Tracheal epithelial cell (primary cell): ENCODE measurements at places on chromosomes 11 and 22. TPM values are rescaled to one million over a fixed set of nuclear protein-coding genes. Genes with fewer than 3 reads are reported as not detected.

ENTHD1 gene
- total RNA-seq, result not detected in 2 replicates

MLC1 gene
- under 0.01 and 0.72 TPM in 2 replicates for total RNA-seq

TRMT112 gene
- total RNA-seq, result 255 and 420 TPM in 2 replicates

GLYATL1 gene
- under 0.01 and 0.24 TPM in 2 replicates for total RNA-seq

LMNTD2 gene
- 1.7 and 3.2 TPM in 2 replicates for total RNA-seq

CCDC116 gene
- total RNA-seq, result 0.24 TPM in 1 of 2 replicates, not detected in the other

MYEOV gene
- under 0.01 and 4.8 TPM in 2 replicates for total RNA-seq

TNNT3 gene
- total RNA-seq, result 0.96 TPM in 1 of 2 replicates, not detected in the other

PLEKHA7 gene
- 2.3 and 2.7 TPM in 2 replicates for total RNA-seq

TIGD3 gene
- under 0.01 and 0.43 TPM in 2 replicates for total RNA-seq

OR51B5 gene
- total RNA-seq, result not detected in 2 replicates

SYCE3 gene
- not detected in 2 replicates for total RNA-seq

PIH1D2 gene
- total RNA-seq, result 0.72 and 1.1 TPM in 2 replicates

DUSP8 gene
- 0.21 and 0.96 TPM in 2 replicates for total RNA-seq

RFPL3 gene
- not detected in 2 replicates for total RNA-seq

CARD18 gene
- not detected in 2 replicates for total RNA-seq

CECR2 gene
- under 0.01 TPM in 1 of 2 replicates, not detected in the other for total RNA-seq

PYGM gene
- 0.21 TPM in 1 of 2 replicates, not detected in the other for total RNA-seq

RASGRP2 gene
- total RNA-seq, result 0.48 TPM in 1 of 2 replicates, not detected in the other

RASD2 gene
- total RNA-seq, result 0.43 and 0.48 TPM in 2 replicates

MRPL11 gene
- 34.9 and 53.7 TPM in 2 replicates for total RNA-seq

SOX6 gene
- 0.43 and 0.48 TPM in 2 replicates for total RNA-seq

SCGB1C1 gene
- total RNA-seq, result not detected in 2 replicates

MUC2 gene
- not detected in 2 replicates for total RNA-seq

PKNOX2 gene
- total RNA-seq, result not detected in 2 replicates

SYT7 gene
- 13.4 and 17.6 TPM in 2 replicates for total RNA-seq

TESMIN gene
- total RNA-seq, result 6.7 and 7.0 TPM in 2 replicates

GAL3ST3 gene
- total RNA-seq, result 0.48 TPM in 1 of 2 replicates, not detected in the other

IL17REL gene
- not detected in 2 replicates for total RNA-seq

CEND1 gene
- not detected in 2 replicates for total RNA-seq

AIFM3 gene
- 1.9 and 3.0 TPM in 2 replicates for total RNA-seq

JAM3 gene
- 0.64 and 1.7 TPM in 2 replicates for total RNA-seq

GLB1L3 gene
- 2.1 and 3.9 TPM in 2 replicates for total RNA-seq

LRP4 gene
- total RNA-seq, result 8.3 and 8.4 TPM in 2 replicates

APOBEC3B gene
- 0.72 TPM in 1 of 2 replicates, not detected in the other for total RNA-seq

SLC22A25 gene
- not detected in 2 replicates for total RNA-seq

ANO1 gene
- 2.9 and 3.0 TPM in 2 replicates for total RNA-seq

CDHR5 gene
- not detected in 2 replicates for total RNA-seq

SEPTIN3 gene
- 0.24 TPM in 1 of 2 replicates, not detected in the other for total RNA-seq

NPAT gene
- 8.2 and 9.6 TPM in 2 replicates for total RNA-seq

CXCR5 gene
- total RNA-seq, result under 0.01 TPM in 1 of 2 replicates, not detected in the other

SLC29A2 gene
- 2.2 and 3.2 TPM in 2 replicates for total RNA-seq

SLC1A2 gene
- 0.24 TPM in 1 of 2 replicates, not detected in the other for total RNA-seq

HTR3A gene
- total RNA-seq, result 0.21 TPM in 1 of 2 replicates, not detected in the other

IL18 gene
- total RNA-seq, result 30.8 and 91.9 TPM in 2 replicates

OR5I1 gene
- total RNA-seq, result not detected in 2 replicates

CFAP300 gene
- 3.6 and 8.7 TPM in 2 replicates for total RNA-seq

RFPL2 gene
- not detected in 2 replicates for total RNA-seq

PRODH gene
- total RNA-seq, result 11.6 and 14.7 TPM in 2 replicates

SLC7A4 gene
- total RNA-seq, result 0.43 and 2.4 TPM in 2 replicates

COPB1 gene
- total RNA-seq, result 198 and 269 TPM in 2 replicates

MMP13 gene
- total RNA-seq, result not detected in 2 replicates

C11orf42 gene
- total RNA-seq, result not detected in 2 replicates

C11orf91 gene
- total RNA-seq, result not detected in 2 replicates

SYT8 gene
- 1.9 and 2.8 TPM in 2 replicates for total RNA-seq

CREB3L1 gene
- total RNA-seq, result under 0.01 TPM in 1 of 2 replicates, not detected in the other

PTPRCAP gene
- total RNA-seq, result 0.24 TPM in 1 of 2 replicates, not detected in the other

P4HA3 gene
- total RNA-seq, result 2.7 TPM in 1 of 2 replicates, not detected in the other

TSKU gene
- 14.5 and 23.9 TPM in 2 replicates for total RNA-seq

SLC5A1 gene
- total RNA-seq, result 1.5 and 1.7 TPM in 2 replicates
